ENCODE measurements at places on chromosomes 3 and 15.

DNA sequence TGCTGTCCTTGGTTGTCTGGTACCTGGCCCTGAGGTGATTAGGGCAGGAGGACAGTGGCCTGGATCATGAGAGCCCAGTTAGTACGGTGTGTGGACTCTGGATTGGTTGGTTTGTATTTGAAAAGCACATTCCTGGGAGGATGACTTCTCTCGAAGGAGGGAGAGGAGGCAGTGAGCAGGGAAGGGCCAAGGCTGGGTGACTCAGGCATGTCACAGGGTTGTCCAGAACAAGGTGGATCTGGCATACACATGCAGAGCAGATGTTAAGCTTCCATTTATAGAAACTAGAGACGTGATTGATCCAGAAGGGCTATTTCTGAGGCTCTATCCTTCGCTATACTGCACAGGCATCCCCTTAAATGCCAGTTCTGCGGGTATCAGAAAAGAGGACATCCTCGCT lies 34.4 kb downstream of the FAM240A start:
- no peak for DNase-seq

GRCh38 chr3:173819368-173819767 lies 421.8 kb downstream of the NLGN1 start:
- DNase-seq: no peak

DNA sequence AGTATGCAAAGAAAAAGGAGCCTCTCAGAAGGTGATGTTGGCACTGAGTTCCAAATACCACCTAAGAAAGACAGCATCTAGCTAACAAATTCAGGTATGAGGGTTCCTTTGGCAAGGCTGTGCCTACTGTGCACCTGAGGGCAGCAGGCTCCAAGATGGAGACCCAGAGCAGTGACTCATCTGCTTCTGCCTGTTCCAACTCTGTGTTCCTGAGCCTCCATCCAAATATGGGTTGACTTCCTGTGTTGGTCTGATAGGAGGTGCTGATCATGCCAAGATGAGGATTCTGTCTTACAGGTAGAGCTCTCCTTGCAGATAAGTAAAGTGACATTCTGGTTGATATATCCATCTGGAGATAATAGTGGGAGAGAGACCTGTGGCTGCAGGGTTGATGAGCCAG lies 26.0 kb downstream of the SV2B start:
- no peak for DNase-seq

DNA sequence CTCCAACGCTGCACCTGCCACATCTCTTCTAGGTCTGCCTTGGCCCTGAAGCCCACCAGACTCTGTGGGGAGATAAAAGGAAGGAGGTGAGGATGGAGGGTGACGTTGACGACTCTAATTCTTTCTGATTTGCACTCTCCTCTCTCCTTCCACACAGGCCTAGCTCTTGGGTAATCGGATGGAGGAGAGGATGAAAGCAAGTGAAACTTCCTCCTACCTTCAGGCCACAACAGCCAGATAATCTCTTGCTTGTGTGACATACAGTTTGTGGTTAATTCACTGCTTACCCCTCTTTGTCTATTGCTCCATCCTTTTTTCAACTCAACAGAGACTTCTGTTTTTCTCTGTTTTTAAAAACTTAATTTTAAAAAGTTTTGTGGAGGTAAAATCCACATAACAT lies 208.1 kb downstream of the SV2B start:
- DNase-seq: no peak

- DNase-seq: no peak
Measured at GRCh38 chr15:51202783-51203182, 108.1 kb upstream of the TNFAIP8L3 start.

DNA sequence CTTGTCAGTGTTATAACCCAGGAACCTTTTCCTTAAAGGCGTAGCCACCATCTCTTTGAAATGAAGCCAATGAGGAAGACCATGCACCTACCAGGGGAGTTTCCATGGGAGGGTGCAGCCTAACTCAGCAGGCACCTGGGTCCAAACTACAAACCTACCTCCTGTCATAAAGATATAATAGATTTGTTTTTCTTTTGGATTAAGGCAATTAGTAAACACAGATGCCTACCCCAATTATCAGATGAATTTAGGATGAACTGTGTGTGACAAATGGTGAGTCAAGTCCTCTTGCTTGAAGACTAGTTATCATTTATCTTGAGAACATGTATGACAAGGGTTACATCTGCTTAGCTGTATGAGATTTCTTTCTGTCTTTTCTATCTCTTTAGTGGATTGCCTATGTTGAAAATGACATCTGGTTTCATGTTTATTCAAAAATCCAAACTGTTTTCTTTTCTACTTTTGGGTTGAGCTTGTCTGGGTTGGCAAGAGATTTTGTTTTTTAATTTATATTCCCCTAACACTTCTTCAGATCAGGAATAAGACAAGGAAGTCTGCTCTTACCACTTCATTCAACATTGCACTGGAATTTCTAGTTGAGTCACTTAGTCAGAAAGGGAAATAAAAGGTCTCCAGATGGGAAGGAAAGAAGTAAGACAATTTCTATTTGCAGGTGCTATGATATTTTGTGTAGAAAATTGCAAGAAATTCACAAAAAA lies 149.9 kb downstream of the NEK10 start:
- no peak for DNase-seq

DNA sequence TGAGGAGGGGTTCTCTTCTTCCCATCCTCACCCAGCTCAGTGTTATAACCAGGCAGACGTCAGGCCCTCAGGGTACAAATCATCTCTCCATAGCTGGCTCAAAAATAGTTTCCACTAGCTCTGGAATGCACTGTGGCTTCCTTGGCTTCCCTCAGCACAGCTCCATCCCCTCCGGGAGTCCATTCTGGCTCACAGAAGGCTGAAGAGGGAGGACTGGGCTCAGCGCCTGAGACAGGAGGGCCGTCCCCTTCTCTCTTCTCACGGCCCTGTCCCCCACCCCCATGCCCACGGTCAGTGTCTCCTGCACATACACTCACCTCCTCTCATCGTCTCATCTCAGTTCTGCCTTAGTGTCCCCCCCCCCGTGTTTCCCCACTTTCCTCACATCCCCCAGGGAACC lies 50.1 kb downstream of the UMPS start:
- DNase-seq: no peak

- no peak for DNase-seq
Measured at GRCh38 chr3:41272667-41273066, 73.4 kb downstream of the CTNNB1 start.

DNA sequence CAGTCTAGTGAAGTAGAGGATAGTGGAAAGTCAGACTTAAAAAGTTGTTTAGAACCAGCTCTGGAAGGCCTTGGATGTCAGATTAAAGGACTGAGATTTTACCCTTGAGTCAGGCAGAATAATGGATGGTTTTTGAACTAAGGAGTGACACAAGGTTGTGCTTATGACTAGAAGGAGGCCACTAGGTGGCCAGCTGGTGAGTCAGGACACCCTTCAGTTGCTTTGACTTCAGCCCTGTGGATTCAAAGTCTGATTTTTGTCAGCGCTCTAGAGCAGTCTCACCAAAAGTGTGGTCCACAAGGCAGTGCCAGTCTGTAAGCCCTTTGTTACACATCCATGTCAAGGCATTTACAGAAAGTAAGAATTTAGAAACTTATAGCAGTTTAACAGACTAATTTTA lies 3.8 kb upstream of the GABPB1 start:
- DNase-seq: no peak

GRCh38 chr3:188187053-188187452 lies 33.1 kb downstream of the LPP start:
- no peak for DNase-seq

DNA sequence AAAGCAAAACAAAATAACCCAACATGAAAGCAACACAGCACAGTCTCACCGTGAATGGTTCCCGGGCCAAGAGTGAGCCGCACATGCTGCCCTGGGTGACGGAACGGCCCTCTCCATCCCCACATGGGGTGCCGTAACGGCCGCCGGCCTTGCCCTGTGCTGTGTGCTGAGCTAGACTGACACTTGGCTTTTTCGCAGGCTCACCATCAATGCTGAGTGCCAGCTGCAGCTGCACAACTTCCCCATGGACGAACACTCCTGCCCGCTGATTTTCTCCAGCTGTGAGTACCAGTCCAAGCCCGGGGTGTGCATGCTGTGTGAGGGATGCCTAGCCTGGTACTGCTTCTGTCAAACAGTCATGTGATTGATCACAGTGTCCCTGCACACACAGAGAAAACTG lies 357.6 kb downstream of the GABRG3 start:
- no peak for DNase-seq

GRCh38 chr3:85710490-85710889 lies 751.7 kb downstream of the CADM2 start:
- no peak for DNase-seq

GRCh38 chr15:66184936-66185790 lies 68.4 kb downstream of the MEGF11 start:
- DNase-seq: no peak

GRCh38 chr15:60326343-60326742 lies 71.4 kb downstream of the ANXA2 start:
- no peak for DNase-seq

DNA sequence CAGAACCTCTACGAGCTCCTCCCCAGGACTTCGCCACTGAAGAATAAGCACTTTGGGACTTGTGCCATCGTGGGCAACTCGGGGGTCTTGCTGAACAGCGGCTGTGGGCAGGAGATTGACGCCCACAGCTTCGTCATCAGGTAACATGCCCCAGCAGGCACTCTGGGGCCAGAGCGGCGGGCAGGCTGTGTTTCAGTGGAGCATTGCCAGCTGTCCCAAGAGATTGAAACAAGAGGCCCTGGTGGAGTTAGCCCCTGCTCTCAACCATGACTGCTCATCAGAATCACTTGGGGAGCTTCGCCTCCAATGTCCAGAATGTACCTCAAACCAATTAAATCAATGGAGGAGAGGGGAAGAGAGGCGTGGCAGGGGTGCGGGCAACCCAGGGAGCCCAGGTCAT lies 44.8 kb downstream of the ST8SIA2 start:
- no peak for DNase-seq

GRCh38 chr3:176683382-176683781 lies 513.9 kb downstream of the TBL1XR1 start:
- DNase-seq: no peak

GRCh38 chr3:110562621-110563020 lies 509.0 kb upstream of the NECTIN3 start:
- DNase-seq: no peak

GRCh38 chr15:86115145-86115801 lies 35.6 kb downstream of the AGBL1 start:
- DNase-seq: no peak

DNA sequence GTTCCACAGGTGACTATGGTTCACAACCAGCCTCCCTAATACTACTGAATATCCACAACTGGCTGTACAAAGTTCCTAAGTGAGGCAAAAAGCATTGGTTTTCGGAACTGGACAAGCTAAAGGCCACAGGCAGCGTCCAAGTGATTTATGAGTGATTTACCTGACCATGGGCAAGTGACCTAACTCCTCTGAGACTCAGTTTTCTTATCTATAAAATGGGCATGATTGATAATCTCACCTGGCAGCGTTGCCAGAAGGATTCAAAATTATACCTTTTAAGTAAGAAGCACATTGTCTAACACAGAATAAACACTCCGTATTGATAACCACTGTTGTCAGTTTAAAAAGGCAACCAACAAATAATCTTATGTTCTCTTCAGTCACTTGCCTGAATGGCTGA lies 29.8 kb downstream of the ADAMTS9 start:
- no peak for DNase-seq

GRCh38 chr3:27378331-27378730 lies 9.1 kb upstream of the NEK10 start:
- no peak for DNase-seq

DNA sequence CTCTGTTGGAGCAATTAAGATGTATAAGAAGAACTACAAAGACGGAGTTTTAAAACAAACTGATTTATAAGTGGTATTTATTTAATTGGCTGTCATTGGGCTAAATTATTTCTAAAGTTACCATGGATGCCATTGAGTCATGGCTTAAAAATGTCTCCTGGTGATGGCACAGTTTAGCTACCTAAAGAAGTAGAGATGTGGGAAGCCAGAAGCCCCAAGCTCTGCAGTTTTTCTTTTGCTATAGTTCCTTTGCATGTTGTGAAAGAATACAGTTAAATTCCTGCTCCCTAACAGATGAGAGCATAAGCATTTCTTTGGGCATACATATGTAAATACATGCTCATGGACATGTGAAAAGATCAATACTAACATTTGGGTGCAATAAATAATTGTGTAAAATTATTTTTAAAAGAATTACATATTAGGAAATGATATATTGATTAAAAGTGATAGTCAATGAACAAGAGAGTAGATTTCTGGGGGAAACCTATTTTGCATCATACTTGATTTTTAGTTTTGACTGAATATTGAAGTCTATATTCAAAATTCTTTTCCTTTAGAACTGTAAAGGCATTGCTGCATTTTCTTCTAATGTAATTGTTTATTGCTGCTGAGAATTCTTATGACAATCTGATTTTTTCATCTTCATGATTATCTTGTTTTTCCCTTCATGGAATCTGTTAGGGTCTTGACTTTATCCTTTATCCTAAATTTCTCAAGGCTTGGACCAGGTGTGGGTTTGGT lies 2.1 kb downstream of the OPA1 start:
- DNase-seq: no peak

DNA sequence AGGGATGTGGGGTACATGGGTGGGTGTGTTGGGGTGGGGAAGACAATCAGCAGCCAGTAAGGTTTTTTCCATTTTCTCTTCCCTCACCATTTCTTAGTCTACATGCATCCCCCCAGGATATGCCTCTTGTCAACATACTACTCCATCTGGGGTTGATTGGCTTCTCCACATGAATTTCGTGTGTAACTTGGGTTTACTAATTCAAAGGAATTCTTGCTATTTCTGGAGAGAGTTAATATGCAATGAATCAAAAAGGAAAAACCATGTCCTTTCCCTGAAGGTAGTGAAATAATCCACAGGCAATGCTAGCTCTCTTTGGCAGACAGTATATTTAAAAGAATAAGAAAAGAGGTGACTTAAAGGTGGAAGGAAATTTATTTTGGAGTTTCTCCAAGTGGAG lies 198.4 kb downstream of the EBLN2 start:
- no peak for DNase-seq

DNA sequence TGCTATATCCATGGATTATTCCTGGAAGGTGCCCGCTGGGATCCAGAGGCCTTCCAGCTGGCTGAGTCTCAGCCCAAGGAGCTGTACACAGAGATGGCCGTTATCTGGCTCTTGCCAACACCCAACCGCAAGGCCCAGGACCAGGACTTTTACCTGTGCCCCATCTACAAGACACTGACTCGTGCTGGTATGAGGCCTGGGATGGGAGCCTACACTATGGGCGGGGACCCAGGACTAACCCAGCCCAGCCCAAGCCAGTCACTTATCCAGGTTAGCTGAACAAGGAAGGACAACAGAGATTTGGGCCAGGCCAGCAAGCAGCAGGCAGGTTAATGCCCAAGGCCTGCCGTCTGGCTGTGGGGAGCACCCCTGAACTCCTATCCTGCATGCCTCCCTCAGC lies 45.3 kb downstream of the SEMA3G start:
- no peak for DNase-seq

GRCh38 chr3:180280555-180280954 lies 243.8 kb upstream of the PEX5L start:
- no peak for DNase-seq

- no peak for DNase-seq
Measured at GRCh38 chr3:120678331-120678947, 3.6 kb downstream of the HGD start.

- DNase-seq: no peak
Measured at GRCh38 chr3:108117241-108117775, 26.5 kb upstream of the CD47 start.

- DNase-seq: no peak
Measured at GRCh38 chr3:158058495-158059130, 47.6 kb downstream of the SHOX2 start.

GRCh38 chr15:57138349-57138788 lies 219.9 kb downstream of the TCF12 start:
- DNase-seq: no peak

All from activated CD4-positive, alpha-beta T cell treated with anti-CD3 and anti-CD28 coated beads for 24 hours (primary cell).